CD4-positive, alpha-beta T cell (primary cell): ENCODE measurements at places on chromosomes 16 and 17.

GRCh38 chr16:82633964-82634600, 7.3 kb downstream of the CDH13 start:
- no peak for DNase-seq

- DNase-seq, result no peak
Measured at GRCh38 chr16:83967838-83968305, at the start of gene NECAB2. Gene NECAB2, plus strand, starts transcription at chr16:83968244. Its CDS starts 405 bp downstream, at chr16:83968649.

GRCh38 chr16:53913099-53913870, 209.3 kb downstream of the FTO start:
- no peak for DNase-seq

- DNase-seq, result peak; percentile 62
Measured at GRCh38 chr17:41338961-41339485, 11.6 kb downstream of the KRT33A start.

DNA sequence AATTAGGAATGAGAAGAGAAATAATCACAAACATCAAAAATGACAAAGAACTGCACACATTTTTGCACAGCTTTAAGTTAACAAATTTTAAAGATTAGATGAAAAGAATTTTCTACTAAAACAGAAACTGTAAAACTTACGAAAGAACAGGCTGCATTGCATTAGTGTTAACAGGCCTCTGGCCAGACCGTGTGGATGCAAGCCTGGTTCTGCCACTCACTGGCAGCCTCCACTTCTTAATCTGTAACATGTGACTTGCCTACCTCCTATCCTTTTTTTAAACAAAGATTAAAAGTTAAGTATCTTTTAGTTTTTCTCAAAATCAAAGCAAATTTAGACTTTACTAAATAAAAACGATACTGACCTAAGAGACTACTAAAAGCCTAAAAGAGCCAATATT, 37.5 kb downstream of the CREBBP start:
- DNase-seq, result no peak

DNA sequence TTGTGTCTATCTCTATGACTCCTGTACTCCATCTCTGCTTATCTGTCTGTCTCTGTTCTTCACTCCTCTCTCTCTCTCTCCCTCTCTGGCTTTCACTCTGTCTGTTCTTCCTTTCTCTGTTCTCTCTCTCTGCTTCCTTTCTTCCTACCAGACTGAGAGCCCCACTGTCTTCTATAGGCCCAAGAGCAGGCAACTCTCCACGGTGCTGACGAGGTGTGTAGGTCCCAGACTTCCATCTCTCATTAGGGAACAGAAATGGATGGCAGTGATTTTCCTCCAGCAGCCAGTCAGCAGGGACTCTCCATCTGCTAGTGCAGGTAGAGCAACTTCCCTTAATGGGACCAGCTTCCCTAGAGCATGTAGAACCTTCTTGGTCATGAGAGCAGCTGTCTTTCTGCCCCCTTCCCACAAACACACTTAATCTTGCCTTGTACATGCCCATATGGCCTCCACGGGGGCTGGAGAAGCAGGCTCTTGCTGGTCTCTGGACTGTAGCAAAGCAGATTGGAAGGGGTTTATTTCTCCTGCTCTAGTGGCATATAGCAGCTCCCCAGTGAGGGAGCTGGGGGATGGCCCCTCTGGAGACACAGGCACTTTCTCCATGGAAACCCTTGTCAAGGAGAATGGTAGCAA, 47.8 kb upstream of the NLRP1 start:
- DNase-seq, result no peak

DNA sequence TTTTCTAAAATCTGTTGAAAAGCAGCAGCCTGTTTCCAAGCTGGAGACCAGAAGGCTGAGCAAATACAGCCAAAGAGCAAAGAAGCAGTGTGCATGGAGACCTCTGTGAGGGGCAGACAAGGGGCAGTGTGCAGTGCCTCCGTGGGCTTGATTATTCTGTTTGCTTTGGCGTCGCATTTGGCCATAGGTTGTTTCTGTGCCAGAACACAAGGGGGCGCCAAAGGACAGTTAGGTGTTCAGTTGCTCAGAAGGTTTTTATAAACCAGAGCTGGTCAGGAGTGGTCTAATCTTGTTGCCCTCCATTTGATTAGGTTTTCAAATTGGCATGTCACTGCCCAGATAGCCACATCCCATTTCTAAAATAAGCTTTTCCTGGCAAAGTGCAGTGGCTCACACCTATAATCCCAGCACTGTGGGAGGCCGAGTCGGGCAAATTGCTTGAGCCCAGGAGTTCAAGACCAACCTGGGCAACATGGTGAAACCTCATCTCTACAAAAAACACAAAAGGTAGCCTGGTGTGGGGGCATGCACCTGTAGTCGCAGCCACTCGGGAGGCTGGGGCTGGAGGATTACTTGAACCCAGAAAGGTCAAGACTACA, 10.6 kb downstream of the MYH3 start:
- peak; percentile 81 for DNase-seq

DNA sequence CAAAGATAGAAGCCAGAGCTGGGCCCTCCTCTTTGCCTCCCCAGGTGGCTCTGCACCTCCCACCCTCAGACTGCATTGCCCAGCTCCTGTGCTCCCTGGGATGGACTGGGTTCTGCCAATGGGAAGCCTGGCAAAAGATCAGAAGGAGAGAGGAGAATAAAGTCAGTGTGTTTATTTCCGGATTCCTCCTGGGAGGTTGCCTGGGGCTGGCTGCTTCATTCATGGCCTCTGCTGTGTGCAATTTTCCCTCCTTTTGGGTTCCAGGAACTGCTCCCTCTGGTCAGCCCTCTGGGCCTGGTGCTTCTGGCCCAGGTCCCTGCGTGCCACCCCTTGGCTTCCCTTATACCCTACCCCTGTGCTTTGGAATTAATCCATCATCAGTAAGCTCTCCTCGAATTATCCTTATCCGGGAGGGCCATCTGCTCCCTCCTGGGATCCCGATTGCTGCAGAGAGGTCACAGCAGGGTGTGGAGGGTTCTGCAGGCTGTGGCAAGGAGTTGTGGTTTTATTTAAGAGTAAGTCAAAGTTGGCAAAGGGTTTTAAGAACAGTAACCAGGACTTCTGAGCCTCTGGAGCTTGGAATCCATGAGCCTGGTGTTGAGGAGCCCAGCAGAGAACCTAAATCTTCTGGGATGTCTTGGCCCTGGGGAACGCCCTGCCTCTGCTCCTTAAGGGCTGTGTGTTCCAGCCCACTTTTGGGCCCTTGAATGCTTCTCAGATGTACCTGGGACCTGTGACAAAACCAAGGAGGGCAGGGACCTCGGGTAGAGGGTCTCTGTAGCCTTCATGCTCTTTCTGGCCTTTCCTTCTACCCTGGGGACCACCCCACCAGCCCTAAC, 8.2 kb upstream of the MMP2 start:
- no peak for DNase-seq

DNA sequence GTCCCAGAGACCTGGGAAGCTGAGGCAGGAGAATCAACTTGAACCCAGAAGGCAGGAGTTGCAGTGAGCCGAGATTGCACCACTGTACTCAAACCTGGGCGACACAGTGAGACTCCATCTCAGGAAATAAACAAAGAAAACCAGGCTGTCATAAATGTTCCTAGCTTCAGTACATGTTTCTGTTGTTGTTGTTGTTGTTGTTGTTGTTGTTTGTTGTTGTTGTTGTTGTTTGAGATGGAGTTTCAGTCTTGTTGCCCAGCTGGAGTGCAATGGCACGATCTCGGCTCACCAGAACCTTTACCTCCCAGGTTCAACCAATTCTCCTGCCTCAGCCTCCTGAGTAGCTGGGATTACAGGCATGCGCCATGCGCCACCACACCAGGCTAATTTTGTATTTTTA, 452.5 kb downstream of the HS3ST3B1 start:
- no peak for DNase-seq
